ENCODE measurements at places on chromosomes 2 and 18.

DNA sequence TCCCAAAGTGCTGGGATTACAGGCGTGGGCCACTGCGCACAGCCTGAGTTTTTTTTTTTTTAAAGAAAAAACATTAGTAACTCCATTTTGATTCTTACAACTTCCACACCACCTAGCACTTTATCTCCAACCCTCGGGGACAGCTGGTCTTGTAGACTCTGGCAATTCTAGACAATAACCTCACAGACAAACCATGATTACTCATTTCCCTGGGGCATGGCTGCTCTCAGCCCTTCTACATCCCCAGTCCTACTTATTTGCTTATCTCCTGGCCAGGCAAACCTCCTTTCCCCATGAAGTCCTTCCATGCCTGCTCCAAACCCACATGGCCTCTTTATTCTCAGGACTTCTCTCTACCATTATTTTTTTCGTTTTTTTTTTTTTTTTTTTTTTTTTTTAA, 91.1 kb downstream of the ACTR3 start:
- no peak for DNase-seq

- DNase-seq = no peak
Measured at GRCh38 chr2:126754240-126755004, 98.5 kb downstream of the GYPC start.

DNA sequence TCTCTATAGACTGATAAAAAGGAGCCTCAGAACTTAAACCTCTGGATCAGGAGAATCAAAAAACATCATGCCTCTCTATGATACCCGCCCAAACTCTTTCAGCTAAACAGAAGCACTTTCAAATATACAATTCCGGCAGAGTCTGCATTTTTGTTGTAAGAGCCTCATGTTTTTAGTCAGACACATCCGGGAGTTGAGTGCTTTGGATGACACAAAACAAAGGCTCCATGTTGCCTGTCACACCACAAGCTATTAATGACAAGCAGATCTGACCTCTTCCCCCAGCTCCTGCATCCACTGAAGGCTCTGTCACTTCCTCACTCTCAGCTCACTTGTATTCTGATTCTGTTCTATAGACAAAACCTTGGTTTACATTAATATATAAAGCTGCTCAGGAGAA, 33.2 kb downstream of the SLC38A11 start:
- DNase-seq = no peak

DNA sequence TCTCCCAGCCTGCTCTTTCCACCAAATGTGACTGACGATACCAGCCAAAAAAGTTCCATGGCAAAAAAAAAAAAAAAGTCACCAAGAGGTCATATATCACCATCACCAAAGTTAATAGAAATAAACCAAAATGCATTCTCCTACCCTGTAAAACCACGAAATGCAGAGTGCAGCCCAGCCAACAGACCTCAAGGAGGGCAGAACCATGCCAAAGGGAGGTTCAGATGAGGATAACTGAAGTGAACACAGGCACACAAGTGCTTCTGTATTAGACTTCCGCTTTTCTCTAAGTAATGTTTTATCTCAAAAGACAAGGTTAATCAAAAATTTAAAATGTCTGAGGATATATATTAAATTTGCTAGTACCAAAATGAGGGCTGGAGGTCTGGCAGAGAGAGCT, 5.5 kb downstream of the SERPINE2 start:
- DNase-seq = no peak

DNA sequence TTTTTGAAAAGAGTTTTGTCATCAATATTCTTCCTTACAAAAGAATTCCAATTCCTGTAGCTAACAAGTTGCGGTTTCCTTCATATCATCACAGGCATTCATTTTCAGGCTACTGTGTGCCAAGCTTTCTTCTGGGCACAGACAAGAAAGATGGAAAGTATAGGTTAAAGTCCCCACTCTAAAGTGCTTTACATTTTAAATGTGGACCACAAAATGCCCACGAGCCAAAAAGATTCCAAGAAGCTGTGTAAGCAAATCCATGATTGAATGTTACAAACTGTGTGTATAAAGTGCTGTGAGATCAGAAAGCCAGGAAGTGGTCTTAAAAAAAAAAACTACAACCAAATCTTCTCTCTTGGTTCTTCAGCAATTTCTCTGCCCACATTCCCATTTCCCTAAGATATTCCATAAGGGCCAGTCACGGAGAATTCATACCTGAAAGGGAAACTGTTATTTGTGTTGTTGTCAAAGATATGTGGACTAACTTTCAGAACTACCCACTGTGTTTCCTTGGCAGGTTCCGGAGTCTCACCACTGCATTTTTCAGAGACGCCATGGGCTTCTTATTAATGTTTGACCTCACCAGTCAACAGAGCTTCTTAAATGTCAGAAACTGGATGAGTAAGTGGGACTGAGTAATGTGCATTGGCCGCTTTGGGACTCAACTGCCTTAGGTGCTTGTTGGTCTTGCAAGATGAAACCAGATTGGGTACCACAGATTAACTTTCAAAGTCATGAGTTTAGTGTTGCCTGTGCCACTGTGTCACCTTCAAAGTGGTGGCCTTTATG, 55.7 kb downstream of the RAB27B start:
- no peak for DNase-seq

GRCh38 chr2:236714080-236714479, 144.5 kb downstream of the ACKR3 start:
- no peak for DNase-seq

- DNase-seq = no peak
Measured at GRCh38 chr2:71700658-71701397, 247.5 kb downstream of the DYSF start.

- DNase-seq = peak; percentile 26
Measured at GRCh38 chr2:68185541-68186164, 28.0 kb downstream of the PNO1 start.

GRCh38 chr18:13004396-13004795, 13.2 kb downstream of the CEP192 start:
- no peak for DNase-seq

GRCh38 chr2:168201584-168202116, 45.7 kb downstream of the STK39 start:
- no peak for DNase-seq

DNA sequence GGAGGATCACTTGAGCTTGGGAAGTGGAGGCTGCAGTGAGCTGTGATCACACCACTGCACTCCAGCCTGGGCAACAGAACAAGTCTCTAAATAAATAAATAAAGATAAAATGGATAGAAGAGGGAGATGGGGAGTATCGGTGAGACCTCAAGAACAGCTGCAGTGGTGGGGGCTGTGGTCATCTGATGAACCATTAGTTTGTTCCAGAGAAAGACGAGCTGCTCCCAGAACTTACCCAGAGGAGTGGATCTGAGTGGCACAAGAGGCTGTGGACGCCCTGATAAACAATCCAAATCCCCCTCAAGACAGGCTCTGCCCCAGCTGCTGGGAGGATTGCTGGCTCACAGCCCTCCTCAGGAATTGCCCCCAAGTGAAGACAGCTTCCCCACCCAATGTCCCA, 26.7 kb downstream of the TMEM127 start:
- no peak for DNase-seq

DNA sequence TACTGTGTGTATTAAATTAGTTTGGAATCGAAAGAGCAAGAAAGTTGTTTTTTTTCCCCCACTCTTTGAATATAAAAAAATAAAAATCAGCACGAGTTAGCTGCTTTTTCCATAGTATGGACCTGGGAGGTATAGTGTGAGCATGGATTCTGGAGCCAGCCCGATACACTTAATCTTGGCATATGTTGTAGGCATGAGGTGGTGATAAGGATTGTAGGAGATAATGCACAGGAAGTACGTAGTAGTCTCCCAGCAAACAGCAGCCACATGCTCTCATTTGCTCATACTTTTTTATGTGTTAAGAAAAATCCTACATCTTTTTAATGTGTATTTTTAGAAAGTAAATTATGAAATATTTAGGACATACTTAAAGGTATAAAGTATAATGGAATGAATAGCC, 2.1 kb upstream of the DNAJC27 start:
- DNase-seq = no peak

- no peak for DNase-seq
Measured at GRCh38 chr2:206480620-206481019, 37.3 kb downstream of the ADAM23 start.

DNA sequence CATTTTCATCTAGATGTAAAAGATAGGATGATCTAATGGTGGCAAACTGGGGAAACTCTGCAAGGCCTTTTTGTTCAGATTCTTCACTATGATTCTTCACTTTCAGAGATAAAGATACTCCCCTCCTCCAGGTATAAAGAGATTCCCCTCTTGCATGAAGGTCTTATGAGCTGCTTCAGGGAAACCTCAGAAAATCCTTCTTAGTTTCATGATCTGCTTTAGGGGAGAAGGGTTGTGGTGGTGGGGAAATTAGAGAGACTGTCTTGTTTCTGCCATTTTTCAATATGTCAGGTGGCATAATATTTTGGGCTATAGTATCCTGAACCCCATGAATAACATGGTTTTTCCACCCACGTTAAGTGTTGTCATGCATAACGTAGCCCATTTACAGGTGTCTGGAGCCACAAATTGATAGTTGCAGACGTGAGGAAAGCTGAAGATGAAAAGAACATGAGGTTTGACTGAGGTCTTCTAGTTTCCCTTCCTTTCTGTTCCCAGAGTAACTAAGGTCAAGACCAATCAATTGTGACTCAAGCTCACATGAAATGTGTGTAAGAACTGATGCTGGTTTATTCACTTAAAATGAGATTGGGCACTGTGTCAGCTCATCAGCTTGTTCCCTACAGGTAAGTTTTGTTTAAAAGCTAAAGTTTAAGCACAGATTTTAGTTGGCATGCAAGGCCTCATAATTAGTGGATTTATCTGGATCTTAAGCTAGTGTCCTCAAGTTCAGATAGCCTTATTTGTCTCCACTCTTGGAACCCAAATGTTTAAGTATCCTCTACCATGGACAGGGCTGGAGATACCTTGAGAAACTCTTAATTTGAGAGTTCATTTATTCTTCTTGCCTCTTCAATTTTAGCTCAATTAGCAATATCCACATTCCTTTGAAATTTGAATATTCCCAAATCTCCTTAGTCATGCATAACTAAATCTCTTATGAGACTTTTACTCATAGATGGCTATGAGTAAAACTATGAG, 304.5 kb upstream of the FANCL start:
- no peak for DNase-seq

DNA sequence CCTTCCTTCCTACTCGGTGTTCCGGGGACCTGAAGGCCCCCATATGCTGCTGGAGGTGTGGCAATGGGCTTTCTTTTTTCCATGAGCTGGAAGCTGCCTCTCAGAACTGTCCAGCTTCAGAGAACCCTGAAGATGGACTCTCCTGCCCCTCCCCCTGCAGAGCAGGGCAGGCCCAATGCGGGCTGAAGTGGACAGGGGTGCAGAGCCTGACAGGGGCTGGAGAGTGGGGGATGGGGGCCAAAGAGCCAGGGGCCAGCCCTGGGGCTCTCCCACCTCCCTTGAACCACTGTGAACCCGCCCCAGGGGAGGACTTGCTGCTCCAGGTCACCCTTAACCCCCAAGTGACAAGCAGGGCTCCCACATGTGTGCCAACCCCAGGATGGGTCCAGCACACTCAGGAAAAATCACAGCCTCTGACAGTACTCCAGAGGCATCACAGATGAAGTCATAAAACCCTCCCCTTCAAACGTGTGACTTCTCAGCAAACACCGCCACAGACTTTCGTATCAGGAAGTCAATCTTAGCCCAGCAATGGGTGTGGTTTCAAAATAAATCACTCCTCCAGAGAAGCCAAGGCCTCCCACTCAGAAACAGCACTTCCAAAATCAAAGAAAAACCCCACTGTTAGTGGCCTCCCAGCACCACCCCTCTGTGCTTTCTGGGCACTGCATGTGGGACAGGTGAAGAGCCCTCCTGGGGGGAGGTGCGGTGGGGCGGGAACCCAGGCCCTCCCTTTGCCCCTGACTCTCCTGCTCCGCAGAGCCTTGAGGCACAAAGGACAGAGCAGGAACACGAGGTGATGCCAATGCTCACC, 135.8 kb downstream of the HDAC4 start:
- DNase-seq = peak; percentile 57

DNA sequence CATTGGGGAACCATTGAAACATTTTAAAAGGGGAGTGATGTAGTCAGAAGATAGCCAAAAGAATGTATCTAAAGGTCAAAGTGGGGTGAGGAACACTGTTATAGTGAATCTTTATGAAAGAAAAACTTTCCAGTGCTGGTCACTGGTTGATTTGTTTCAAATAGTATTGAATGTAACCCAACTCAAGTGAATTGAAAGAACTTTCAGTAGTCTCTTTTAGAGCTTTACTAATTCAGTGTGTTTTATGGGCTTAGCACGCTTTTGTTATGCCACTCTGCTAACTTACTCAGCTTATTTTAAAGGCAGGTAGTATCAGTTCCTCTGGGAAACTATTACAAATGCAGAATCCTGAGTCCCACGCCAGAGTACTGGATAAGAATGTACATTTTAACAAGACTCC, 57.3 kb downstream of the GTF2A1L start:
- DNase-seq = no peak

DNA sequence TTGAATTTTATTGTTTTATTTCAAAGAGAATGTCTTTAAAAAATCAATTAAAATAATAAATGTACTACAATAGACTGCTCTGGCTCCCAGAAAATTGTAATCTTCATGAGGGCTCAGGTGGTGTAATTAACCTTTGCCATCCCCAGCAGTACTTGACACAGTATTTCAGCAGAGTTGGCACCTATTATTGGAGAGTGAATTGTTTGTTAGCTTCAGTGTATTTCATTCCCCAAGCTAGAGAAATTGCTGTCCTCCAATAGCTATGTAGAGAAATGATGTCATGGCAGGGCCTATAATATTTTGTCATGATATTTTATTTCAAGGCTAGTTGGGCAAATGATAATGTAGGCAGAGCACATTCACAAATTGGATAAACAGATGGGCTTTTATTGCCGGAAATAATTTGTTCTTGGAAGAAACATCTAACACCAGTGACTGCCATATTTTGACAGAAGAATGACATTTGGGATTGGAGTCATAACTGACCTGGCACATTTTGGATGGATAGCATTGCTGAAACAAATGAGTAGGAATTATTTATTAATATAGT, 712.0 kb upstream of the NXPH2 start:
- no peak for DNase-seq

DNA sequence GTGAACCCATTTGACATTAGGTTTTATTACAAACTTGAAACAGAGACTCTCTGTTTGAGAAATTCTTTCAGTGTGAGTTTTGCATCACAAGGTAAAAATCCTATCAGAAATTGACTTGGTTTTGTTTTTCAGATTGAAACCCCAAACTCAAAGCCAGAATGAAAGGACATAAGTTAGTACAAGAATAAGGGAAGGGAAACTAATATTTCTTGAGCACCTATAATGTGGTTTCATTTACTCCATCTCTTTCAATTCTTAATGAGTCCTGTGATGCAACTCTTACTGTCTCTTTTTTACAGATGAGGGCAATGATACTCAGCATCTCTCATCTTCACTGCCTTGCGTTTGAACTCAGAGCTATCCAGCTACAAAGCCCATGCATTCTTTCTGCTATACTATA, 210.0 kb upstream of the SIX3 start:
- peak; percentile 7 for DNase-seq

- DNase-seq = no peak
Measured at GRCh38 chr2:210954386-210954907, 398.0 kb downstream of the CPS1 start.

Data from GM12892 (cell line).